Activated T-helper 2 cell treated with anti-CD3 and anti-CD28 coated beads, Interferon-gamma antibody, Interleukin-2, Interleukin-4, amounts not matched to agents 10 μg/mL and 5 μg/mL and 100 μg/mL, durations not matched to agents 14 hours and 24 hours and 36 hours (primary cell): ENCODE measurements at places on chromosomes 2 and 18.
A peak's percentile ranks its signal among the peaks of the same experiment; 100 is the strongest.

- DNase-seq, result no peak
These were observed 605 bp downstream of the C2orf68 start for GRCh38 chr2:85611217-85611704.

DNA sequence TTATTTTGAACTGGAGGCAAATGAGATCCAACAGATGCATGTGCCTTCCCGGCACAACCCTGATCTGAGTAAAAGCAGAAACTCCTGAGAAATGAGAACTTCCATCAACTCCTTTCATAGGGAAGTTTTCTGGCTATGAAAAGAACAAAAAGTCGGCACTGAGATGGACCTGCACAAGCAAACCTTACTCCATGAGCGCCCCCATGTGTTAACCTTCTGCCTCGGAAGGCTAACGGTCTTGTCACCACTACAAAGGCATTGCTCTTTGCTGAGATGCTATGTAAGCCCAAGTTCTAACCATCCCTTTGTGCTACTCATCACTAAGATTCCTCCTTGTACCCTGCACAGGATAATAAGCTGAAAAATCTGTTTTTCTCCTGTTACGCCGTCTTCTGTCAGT, 57.3 kb upstream of the SULT1C3 start:
- no peak for DNase-seq

- DNase-seq, result no peak
These were observed 187.5 kb upstream of the MC4R start for GRCh38 chr18:60560071-60560470.

DNA sequence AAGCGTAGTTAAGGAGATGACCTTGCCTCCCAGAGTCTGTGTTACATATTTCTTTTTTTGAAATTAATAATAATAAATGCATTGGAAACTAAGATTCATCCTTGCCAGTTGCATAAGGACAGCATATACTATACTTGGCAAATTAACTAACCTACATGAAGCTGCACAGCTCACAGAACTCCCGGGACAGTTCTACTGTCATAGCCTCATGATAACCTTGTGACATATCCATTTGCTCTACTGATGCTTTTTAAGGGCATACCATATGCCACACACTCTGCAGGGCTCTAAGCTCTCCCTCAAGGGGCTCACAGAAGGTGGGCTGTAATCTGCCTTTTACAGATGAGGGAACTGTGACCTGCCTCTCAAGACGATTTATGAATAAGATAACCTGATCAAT, 3.8 kb downstream of the ITGB1BP1 start:
- no peak for DNase-seq

- no peak for DNase-seq
These were observed 234.8 kb upstream of the KYNU start for GRCh38 chr2:142642650-142643049.

GRCh38 chr18:50649821-50650220, 89.9 kb downstream of the MAPK4 start:
- DNase-seq, result no peak

DNA sequence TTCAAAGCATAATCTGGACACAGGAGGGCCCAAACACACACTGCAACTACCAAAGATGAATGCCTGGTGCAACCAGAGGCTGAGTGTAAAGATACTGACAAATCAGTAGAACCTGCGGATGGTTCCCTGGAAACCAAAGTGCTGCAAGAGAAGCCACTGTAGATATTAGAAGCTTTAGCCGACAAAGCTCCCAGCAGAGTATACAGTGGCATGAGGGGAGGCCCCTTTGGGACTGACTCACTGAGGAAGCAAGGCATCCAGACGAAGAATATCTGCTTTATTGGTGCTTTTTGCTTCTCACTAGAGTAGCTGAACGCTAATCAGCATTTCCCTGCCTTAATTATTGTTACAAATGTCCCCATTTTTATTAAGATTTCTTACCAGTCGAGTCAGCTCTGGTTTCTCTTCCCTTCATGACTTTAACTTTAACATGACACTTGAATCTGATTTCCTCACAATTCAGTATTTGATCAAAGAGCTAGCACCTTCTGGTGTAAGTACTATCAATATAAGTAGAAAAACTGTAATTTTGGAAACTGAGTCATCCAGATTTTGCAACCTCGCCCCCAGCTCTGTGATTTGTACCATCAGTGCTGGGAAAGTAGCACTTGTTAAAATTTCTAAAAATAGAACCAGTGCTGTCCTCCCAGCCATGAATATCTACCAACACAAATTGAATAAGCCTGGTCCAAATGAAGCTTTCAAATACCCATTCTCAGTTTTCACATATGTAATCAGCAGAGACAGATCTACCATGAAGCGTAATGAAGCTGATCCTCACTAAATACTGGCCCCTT, 34.2 kb downstream of the FIGN start:
- no peak for DNase-seq

GRCh38 chr2:108377401-108377800, 353 bp upstream of the SULT1C4 start:
- DNase-seq, result no peak

DNA sequence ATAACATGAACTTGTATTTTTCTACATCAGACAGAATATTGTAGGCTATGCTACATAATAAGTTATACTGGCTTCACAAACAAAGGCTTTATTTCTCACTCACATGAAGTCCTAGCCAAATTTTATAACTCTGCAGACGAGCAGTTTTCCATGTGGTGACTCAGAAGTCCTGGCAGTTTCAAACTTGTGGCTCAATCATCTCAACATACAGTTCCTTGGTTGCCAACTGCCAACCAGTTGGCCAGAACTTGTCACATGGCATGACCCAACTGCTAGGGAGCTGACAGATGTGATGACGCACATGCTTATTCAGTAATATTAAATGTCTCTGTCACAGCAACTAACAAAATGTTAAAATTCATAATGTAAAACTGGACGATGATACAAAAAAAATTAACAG, 63.8 kb upstream of the ZC3H15 start:
- DNase-seq, result no peak

- DNase-seq, result no peak
These were observed 120.1 kb upstream of the PXDN start for GRCh38 chr2:1864301-1864980.

GRCh38 chr2:965640-966147, 15.0 kb downstream of the SNTG2 start:
- no peak for DNase-seq

- DNase-seq, result peak; percentile 52
These were observed 62.1 kb downstream of the NABP1 start for GRCh38 chr2:191740016-191740419.

DNA sequence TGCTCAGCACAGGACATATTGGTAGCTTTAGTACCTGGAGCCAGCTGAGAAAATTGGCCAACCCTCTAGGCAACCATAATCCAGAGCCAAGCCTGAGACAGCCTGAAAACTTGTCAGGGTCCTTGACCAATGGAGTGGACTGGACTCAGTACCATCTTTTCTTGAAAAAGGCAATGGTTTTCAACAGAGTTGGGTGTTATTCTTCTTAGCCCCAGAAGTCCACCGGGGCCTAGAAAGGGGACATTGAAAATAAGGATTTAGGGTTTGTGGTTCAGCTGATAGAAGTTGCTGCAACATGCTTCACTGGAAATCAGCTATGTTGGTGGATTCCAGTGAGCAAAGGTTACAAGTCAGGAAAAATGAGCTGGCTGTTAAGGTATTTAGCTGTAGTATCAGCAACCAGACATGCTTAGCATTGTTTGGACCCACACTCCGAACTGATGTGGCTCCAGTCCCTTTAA, 22.1 kb upstream of the CNOT11 start:
- no peak for DNase-seq

GRCh38 chr2:106113361-106113966, 80.6 kb downstream of the UXS1 start:
- no peak for DNase-seq

GRCh38 chr18:50079571-50080295, 115.2 kb downstream of the MYO5B start:
- no peak for DNase-seq

GRCh38 chr2:151161821-151162551, 99.7 kb downstream of the RBM43 start:
- DNase-seq, result no peak

GRCh38 chr18:46393961-46394360, 263.1 kb downstream of the LOXHD1 start:
- no peak for DNase-seq
